T-helper 17 cell (primary cell): ENCODE measurements at places on chromosomes 1 and 21.

DNA sequence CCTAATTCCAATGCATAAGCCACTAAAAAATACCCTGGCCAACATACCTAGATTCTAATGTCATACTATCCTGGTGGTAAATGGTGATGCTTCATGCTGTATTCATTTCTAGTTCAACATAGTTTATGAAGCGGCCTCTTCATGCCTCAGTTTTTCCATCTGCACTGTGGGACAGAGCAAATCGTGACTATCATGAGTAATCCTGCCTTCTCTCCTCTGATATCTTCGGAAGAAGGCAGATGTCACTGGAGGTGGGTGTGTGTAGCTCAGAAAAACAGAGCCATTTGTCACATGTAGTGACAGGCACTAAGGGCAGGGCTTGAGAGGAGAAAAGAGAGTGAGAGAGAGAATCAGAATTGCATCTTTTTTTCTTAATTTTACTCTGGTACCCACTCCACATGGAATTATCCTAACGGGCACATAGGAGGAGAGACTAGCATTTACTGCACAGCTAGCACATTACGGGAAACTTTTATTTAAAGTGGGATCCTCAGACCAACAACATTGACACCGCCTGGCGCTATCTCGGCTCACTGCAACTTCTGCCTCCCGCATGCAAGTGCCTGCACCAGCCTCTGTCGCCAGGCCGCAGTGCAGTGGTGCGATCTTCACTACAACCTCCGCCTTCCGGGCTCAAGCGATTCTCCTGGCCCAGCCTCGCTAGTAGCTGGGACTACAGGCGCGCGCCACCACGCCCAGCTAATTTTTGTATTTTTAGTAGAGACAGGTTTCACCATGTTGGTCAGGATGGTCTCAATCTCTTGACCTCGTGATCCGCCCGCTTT is 78.4 kb upstream of the KCNA3 start:
- peaks cover 26% of the 10 kb centered on the region for H3K27me3 ChIP-seq
- DNase-seq: no peak
- no peak overlapping the region for H3K27ac ChIP-seq
- H3K4me1 ChIP-seq: no peaks in the 10 kb centered on the region
- H3K4me3 ChIP-seq: no peak overlapping the region
- no peaks in the 10 kb centered on the region for H3K36me3 ChIP-seq

GRCh38 chr21:27771938-27772483 is 805.1 kb upstream of the ADAMTS5 start:
- H3K4me3 ChIP-seq: no peak overlapping the region
- no peaks in the 10 kb centered on the region for H3K36me3 ChIP-seq
- DNase-seq: no peak
- no peaks in the 10 kb centered on the region for H3K27me3 ChIP-seq

GRCh38 chr1:113074237-113074636 is 1.2 kb downstream of the LRIG2 start:
- peaks cover 22% of the 10 kb centered on the region for H3K4me1 ChIP-seq
- no peaks in the 10 kb centered on the region for H3K27me3 ChIP-seq
- peak overlapping the region; percentile 99 for H3K4me3 ChIP-seq
- peak overlapping the region; percentile 99 for H3K27ac ChIP-seq
- H3K36me3 ChIP-seq: no peaks in the 10 kb centered on the region

- DNase-seq: peak; percentile 29
- H3K27me3 ChIP-seq: no peaks in the 10 kb centered on the region
- peaks cover 4% of the 10 kb centered on the region for H3K4me1 ChIP-seq
- H3K27ac ChIP-seq: no peak within 1 kb of the TSS
- peak within 1 kb of the TSS; percentile 82 for H3K4me3 ChIP-seq
- H3K36me3 ChIP-seq: peaks cover 4% of the 10 kb centered on the region
Measured at GRCh38 chr1:115641762-115642167, at the start of gene VANGL1. Gene VANGL1 (plus strand): TSS chr1:115641970. CDS start chr1:115651414, 9,444 bp downstream.
